Activated CD8-positive, alpha-beta memory T cell treated with anti-CD3 and anti-CD28 coated beads for 1 hour (primary cell): ENCODE measurements at places on chromosomes 6 and 20.

GRCh38 chr20:1627200-1627550, 7.4 kb upstream of the SIRPB1 start:
- no peak for DNase-seq

DNA sequence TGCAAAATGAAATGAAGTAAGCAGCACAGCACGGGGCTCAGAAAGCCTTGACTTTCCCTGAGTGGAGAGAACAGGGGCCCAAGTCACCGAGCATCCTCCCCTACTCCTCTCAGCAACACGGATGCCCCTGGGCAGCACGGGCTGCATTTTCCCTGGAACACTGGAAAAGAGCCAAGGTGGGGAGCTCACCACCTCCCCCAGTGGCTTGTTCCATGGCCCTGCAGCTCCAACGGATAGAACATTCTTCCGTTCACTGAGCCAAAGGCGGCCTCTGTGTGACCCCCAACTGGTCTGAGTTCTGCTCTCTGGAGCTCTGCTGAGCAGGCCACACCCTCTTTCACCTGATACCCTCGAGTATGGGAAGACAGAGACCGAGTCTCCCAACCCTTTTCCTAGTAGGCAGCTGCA, 20.8 kb upstream of the EMILIN3 start:
- no peak for DNase-seq

DNA sequence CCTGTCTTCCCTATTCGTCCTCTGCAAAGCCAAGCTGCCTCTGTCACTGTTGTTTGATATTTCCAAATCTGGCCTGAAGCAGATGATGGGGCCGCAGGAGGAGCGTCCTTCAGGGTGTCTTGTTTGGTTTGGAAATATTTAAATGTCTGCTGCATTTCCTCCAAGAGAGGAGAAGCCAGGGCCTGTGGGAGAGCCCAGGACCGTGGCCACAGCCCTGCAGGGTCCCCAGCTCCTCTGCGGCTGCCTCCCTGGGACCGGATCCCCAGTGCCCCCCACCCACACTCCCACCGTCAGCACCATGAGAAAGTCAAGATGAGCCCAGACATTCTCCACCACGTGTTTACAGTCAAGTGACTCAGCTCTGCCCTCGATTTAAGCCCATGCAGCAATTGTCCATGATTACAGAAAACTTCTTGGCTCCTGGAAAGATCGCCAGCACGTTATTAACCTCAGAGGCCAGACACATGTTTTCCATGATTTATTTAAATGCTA, 18.2 kb downstream of the FOXF2 start:
- DNase-seq: no peak

DNA sequence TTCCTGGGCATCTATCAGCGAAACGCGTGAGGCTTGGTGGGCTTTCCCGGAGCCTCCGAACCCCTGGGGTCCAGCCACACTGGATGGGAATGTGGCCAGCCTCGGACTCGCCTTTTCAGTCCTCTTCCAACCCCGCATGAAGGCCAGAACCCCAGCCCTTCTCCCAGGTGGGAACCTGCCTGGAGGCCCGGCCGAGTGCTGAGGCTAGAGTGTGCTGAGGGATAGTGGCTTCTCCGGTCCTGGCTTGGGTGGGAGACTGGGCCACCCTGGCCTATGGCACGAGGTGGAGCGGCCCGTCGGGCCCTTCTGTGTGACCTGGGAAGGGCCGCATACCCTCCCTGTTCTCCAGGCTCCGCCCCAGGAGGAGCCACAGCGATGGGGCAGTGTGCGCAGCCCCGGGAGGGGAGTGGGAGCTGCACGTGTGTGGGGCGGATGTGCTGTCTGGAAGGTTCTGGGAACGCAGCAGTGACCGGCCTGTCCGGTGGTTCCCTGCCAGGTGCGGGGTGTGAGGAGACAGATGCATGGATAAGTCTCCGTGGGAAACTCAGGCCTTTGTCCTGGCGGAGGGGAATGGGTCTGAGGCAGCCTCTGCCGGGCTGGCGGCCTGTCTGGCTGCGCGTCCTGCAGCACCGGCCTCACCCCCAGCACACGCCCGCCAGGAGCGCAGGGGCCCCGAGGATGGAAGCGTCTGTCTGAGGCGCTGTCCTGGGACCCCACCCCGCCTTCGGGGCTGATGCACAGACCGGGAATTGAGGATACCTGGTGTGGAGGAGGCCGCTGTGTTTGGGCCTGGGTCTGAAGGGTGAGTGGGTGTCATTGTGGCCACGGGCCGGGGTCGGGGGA, 1.1 kb upstream of the BHLHE23 start:
- DNase-seq: no peak

DNA sequence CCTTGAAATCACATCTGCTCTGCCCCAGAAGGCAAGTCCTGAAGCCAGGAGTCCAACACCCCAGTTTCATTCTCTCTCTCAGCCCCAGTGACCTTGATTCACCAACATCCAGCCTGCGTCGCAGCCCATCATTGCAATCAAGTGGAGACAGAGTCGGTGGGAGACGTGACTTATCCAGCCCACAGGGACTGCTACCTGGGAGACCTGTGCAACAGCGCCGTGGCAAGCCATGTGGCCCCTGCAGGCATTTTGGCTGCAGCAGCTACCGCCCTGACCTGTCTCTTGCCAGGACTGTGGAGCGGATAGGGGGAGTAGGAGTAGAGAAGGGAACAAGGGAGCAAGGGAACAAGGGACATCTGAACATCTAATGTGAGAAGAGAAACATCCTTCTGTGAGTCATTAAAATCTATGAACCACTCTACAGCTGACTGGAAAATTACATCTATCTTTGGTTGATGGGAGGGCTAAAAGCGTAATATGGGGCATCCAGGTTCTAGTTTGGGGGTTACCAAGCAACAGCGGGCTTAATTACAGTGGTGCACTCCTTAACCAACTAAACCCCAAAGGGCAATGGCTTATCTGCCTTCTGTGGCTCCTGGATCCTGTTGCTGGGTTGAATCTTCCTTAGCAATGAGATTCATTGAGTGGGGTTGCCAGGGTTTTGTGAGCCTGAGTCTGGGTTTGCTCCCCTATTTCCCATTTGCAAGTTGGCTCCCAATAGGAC, 2.5 kb downstream of the LY6G6D start:
- DNase-seq: no peak

GRCh38 chr20:46255440-46256104, 52.7 kb downstream of the CDH22 start:
- DNase-seq: peak; percentile 6

- DNase-seq: no peak
These were observed 488.5 kb upstream of the JARID2 start for GRCh38 chr6:14757418-14757817.

- DNase-seq: no peak
These were observed 57.8 kb downstream of the SSR1 start for GRCh38 chr6:7254980-7255835.

DNA sequence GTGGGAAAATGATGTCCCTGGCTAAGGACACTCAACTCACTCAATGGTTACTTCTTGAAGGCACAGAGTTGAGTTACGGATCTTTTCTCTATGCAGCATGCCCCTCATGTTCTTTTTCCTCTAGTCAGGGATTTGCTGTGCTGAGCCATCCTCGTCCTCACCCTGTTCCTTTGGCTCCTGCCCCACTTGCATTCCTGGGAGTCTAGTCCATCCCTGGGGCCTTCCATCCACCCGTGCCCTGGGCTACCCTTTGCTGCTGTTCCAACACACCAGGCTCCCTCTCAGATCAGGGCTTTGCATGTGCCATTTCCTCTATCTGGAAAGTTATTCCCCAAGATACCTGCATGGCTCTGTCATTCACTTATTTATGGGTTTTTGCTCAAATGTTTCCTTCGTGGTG, 13.3 kb upstream of the KCNG1 start:
- DNase-seq: no peak

GRCh38 chr6:140236732-140237131, 862.3 kb upstream of the CITED2 start:
- no peak for DNase-seq

- no peak for DNase-seq
These were observed 2.1 kb upstream of the YWHAB start for GRCh38 chr20:44883214-44883902.

DNA sequence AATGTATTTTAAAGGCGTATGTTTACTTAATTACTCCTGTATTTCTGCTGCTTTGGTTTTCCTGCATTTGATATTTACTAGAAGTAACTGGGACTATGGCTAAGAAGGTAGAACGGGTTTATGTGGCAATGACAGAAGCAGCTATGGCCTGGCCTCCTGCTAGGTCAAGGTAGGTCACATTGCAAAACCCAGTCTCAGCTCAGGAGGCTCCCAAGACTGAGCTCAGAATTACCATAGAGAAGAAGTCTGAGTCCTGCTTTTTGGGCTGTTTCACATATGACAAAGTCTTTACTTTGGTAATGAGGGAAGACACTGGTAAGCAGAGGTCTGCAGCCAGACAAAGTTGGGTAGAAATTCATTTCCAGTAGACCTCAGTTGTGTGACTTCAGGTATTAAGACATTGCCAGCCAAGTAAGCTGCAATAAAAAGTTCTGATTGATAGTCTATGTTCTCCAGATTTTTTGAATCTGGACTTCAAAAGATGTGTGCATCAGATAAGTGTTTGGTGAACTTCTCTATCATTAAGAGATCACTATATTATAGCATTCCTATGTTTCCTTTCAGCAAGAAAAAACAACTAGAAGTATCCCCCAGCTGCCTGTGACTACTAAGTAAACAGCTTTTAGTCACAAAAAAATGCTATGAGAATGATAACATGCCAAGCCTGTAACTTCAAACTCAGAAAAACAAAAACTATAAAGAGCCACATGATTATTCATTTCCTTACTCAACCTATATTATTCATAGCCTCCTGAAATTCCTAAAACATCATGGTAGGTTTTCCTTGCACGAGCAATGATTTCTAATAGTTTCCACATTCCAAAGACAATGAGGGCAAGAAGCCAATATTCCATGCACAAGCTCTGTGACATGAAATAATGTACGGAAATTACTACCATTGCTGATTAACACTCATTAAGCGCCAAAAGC, 312.3 kb downstream of the HAO1 start:
- DNase-seq: no peak

DNA sequence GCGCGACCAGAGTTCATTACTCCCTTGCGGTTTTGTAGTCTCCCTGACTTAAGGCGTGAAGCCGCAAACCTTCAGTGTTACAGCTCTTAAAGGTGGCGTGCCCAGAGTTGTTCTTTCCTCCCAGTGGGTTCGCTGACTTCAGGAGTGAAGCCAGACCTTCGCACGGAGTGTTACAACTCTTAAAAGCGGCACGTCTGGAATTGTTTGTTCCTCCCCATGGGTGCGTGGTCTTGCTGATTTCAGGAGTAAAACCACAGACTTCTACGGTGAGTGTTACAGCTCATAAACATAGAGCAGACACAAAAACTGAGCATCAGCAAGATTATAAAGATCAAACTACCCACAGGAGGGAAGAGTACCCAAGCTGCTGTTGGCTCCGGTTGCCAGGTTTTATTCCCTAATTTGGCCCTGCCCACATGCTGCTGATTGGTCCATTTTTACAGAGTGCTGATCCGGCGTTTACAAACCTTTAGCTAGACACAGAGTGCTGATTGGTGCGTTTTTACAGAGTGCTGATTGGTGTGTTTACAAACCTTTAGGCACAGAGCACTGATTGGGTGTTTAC, 10.4 kb downstream of the TMEM14C start:
- no peak for DNase-seq

- no peak for DNase-seq
These were observed 34.8 kb downstream of the IYD start for GRCh38 chr6:150403458-150404246.

GRCh38 chr6:124960757-124961463, 1.3 kb upstream of the RNF217 start:
- DNase-seq: no peak

- DNase-seq: no peak
These were observed 85.3 kb downstream of the MYLK4 start for GRCh38 chr6:2665146-2666070.

GRCh38 chr20:35303735-35304491, 11.7 kb upstream of the FAM83C start:
- DNase-seq: peak; percentile 60

- DNase-seq: no peak
These were observed 149.1 kb upstream of the FAM83B start for GRCh38 chr6:54697424-54697823.

DNA sequence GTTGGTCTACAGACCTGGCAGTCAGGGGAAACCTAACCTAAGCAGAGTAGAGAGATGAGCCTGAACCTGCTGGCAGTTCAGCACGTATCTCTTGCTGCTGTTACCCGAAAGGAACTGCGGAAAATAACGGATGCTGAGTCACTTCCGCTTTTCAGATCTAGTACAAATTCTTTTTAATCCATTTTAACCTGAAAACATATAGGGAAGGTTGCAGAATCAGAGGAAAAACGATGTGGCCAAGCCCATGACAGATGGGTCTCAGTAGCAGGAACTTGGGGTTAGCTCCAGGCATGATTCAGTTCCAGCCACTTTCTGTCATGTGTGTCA, 351.9 kb upstream of the PRND start:
- DNase-seq: no peak

GRCh38 chr20:11080781-11081377, 407.1 kb upstream of the JAG1 start:
- DNase-seq: no peak

GRCh38 chr6:28943223-28943556, 19.4 kb upstream of the TRIM27 start:
- no peak for DNase-seq

DNA sequence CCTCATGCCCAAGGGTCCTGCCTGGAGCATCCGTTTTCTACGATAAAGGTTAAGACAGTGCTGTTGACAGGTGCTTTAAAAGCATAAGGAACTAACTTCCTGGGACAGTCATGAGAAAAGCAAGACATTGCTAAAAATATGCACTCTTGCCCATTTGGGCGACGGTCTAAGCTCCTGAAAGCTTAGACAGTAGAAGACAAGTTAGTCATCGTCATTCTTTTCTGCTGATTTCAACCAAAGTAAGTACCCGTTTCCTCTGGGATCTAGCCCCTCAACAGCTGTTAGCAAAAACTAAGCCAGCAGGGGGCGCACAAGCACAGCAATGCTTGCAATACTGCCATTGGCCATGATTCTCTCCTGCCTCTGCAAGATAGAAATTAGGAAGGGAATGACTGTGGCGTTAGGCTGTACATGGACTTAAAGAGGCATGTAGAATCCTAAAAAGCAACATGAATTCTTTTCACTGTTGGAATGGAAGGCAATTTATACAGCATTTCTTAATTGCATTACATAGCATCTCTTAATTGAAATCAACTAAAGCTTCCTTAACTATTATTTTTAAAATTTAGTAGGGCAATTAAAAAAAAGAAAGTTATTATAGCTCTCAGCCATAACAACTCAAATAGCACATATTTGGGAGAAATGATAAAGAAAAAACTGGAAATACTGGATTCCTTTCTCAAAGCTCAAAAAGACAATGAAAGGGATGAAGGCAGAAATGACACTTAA, 147.8 kb upstream of the RALGAPA2 start:
- peak; percentile 42 for DNase-seq

GRCh38 chr6:165404296-165404695, 94.9 kb upstream of the C6orf118 start:
- no peak for DNase-seq

DNA sequence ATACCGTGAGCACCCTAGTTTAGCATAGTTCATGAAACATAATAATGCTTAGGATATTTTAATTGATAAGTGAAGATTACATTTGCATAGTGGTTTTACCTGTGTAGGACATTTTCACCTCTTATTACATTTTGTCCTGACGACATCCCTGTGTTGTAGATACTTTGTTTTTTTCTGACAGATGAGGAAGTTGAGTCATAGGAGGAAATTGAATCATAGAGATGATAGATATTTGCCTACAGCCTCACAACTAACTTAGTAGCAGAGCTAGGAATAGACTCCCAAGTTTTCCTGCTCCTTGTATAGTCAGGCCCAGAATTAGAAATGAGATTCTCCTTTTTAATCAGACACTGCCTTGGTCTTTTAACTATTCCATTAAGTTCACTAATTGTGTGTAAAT, 100.5 kb upstream of the SUPT3H start:
- no peak for DNase-seq
